ENCODE measurements at places on chromosomes 2 and 18.

- no peak for DNase-seq
These were observed 7.8 kb downstream of the PTMA start for GRCh38 chr2:231715988-231716616.

- DNase-seq, result no peak
These were observed 31.5 kb upstream of the PDIA6 start for GRCh38 chr2:10844097-10844496.

GRCh38 chr2:107595285-107595684 lies 231.4 kb upstream of the RGPD4 start:
- DNase-seq, result no peak

GRCh38 chr18:43866696-43867095 lies 589.4 kb upstream of the SYT4 start:
- no peak for DNase-seq

- DNase-seq, result no peak
These were observed 275.7 kb downstream of the PDE11A start for GRCh38 chr2:177796654-177797415.

DNA sequence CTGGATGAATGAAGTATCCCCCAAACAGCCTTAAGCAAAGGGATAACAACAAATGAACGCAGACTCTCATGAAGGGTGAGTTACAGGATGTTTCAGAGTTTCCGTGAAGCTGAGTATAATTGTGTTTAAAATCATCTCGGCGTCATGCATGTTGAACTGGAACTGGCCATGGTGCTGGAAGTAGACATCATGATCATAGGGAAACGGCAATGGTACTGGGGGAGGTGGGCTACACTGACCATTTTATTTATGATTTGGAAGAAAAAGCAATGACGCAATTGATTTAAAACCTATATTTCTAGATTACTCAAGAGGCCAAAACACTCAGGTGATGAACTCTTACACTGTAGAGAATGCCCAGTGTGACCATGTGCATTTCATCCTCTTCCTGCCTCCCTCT lies 387.9 kb upstream of the MYT1L start:
- DNase-seq, result no peak

GRCh38 chr2:237154082-237154638 lies 68.5 kb downstream of the COPS8 start:
- no peak for DNase-seq

DNA sequence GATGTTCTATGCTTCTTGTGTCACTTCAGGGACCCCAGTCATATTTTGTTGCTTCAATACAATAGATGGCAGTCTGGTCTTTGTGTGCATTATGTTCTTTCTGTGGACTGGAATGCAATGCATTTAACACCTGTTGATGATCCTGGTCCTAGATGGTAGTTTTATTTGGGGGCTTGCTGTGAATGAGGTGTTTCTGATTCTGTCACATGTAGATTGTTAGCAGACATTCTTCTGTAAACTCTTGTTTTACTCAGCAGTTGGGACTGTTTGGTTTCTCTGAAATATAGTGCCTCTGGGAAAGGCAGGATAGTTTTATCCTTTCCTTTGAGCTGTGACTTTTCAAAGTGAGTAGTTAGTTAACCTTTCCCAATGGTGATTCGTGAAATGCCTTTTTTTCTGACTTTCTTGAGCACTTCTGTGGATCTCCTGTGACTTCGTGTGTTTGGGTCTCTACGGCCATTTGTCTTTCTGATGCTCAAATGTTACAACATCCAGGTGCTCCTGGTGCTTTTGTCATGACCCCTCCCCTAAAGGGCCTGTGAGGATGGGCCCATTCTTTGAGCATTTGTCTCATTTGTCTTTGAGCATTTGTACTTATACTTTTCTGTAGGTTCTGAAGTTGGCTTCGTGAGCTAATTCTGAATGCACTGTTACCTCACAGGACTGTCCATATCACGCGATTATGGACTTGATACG lies 20.8 kb downstream of the ADNP2 start:
- DNase-seq, result no peak

DNA sequence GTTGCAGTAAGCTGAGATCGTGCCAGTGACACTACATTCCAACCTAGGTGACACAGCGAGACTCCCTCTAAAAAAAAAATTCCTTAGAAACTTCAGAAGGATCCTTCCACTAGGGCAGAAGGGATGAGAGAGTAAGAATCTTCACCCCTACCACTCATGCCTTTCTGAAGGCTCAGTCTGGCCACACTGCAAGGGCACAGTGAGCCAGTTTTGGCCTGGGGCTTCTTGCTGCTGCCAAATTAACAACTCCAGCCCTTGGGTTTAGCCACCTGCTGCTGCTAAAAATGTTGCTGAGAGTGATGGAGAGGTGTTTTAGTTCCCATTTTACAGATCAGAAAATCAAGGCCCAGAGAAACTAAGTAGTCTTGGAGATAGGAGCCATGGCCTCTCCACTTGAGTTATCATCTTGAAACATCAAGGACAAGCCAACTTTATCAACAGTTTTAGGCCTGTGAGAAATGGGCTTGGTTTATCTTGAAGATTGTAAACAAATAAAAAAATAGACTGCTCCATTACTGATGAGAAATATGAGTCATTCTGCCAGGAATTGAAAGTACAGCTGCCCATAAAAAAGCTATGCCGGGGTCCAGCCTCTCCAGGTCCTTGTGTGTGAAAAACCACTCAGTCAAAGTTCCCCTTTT lies 31.9 kb upstream of the CASP8 start:
- no peak for DNase-seq

GRCh38 chr2:234478121-234478858 lies 18.6 kb downstream of the ARL4C start:
- no peak for DNase-seq

DNA sequence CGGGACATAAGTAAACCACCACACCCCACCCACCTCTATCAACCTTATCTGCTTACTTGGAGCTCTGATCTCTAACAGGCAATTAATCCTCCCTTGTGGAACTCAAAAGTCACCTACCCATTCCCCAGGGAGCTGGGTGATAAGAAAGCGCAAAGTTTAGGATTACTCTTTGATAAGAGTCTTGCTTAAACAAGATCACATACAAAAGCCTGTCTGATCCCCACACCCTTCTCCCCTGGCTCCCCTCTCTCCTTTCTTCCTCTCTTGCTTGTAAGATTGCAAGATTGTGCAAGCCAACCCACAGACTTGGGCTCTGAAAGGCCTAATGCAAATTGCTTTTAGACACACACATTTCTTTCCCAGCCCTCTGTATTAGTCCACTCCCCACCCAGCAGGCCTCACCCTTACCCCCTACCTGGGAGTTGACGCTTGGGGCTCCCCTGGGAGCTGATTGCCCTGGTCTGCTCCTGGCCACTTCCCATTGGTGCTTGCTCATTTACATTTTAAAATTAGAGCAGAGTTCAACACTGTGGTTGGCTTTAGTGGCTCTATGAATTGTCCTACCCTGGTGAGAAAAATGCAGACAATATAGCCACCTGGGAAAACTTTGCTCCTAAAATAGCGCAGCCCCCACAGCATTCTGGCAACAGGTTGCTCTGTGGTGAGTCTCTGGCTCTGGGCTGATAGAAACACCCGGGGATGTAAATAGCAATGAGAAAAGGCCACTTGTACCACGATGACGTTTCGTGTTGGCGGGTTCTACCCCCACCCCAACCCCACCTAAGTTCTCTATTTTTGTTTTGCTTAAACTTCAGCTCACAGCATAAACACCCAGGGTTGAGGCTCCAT lies 92.8 kb upstream of the MSH2 start:
- no peak for DNase-seq

DNA sequence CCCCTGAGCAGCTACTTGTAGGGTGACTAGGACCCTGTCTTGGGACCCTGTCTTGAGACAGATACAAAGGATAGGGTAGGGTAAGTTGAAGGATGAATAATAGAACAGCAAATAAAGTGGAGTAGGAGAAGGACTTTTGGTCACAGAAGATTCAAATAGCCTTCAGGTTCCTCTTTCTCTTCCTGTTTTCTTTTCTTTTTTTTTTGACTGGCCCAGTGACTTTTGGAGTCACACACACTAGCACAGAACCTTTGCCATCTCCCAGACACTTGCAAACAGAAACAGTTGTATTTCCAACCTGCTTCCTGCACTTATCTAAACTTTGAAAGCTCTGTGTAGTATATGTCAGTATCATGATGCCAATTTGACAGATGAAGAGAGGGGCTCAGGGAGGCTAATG lies 108.2 kb downstream of the TDRD15 start:
- no peak for DNase-seq

DNA sequence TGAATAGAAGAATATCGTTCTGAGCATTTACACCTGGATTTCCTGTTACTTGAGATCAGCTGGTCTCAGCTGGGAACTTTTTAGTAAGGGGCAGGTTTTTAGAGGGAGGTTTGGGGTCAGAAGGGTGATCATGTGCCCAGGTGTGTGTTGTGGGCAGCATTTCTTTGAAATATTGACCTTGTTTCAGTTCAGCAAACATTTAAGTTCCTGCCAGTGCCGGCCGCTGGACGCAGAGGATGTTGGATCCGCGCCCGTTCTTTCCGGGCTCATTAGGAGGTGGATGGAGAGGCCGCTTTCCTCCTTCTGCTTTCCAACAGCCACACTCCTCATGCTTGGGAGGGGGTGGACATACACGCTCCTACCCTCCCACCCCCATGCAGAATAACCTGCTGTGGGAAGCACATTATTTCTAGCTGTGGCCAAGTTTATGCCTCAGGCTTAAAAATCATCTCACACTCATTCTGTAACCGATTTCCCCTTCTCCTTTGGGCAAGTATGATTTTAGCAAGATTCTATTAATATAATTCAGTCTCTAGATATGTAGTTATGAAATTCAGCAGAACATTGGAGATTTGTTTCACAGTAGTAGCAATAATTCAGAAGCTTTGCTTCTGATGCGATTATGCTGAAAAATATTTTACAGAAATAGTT lies 131.4 kb downstream of the ZNF236 start:
- no peak for DNase-seq

DNA sequence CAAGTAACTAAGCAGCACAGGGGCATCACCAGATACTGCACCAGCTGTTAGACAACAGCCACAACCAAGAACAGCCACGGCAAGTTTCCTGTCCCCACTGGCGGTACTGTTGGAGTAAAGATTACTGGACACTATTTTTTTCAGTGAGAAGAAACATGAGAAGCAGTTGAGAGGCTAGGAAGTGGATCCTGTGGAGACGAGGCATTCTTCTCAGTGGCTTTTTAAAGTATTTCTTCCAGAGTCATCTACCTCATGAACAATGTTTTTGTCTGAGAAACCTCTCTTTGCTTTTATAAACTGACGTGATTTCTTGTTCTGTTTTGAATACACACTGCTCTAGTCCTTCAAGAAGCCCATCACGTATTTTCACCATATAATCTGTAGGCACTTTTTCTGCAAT lies 18.8 kb downstream of the TM4SF20 start:
- DNase-seq, result no peak

- DNase-seq, result peak; percentile 24
These were observed 191.4 kb downstream of the NRXN1 start for GRCh38 chr2:50840341-50841124.

DNA sequence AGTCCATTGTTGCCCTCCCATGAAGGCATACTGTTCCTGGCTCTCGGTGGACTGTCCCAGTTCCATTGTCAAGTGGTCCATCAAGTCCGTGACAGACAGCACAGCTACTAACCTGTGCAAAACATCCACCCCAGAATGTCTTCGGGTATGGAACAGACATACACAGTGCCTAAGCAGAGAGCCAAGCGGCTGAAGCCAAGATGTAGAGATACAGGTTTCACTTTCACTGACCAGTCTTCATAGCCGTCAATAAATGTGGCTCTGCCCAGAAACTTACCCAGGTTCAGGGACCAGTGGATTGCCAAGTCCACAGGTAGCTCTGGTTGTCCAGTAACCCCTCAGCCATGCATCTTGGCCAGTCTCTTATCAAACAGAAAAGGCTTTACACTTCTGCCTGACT lies 10.7 kb upstream of the PAPOLG start:
- DNase-seq, result no peak

GRCh38 chr2:9697909-9698308 lies 67.1 kb upstream of the YWHAQ start:
- DNase-seq, result no peak

DNA sequence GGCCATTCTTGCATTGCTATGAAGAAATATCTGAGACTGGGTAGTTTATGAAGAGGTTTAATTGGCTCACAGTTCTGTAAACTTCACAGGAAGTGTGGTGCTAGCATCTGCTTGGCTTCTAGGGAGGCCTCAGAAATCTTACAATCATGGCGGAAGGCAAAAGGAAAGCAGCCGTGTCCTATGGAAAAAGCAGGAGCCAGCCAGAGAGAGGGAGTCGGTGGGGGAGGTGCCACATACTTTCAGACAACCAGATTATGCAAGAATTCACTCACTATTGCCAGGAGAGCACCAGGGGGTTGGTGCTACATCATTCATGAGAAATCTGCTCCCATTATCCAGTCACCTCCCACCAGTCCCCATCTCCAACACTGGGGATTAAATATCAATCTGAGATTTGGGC lies 64.1 kb downstream of the CPS1 start:
- DNase-seq, result no peak

DNA sequence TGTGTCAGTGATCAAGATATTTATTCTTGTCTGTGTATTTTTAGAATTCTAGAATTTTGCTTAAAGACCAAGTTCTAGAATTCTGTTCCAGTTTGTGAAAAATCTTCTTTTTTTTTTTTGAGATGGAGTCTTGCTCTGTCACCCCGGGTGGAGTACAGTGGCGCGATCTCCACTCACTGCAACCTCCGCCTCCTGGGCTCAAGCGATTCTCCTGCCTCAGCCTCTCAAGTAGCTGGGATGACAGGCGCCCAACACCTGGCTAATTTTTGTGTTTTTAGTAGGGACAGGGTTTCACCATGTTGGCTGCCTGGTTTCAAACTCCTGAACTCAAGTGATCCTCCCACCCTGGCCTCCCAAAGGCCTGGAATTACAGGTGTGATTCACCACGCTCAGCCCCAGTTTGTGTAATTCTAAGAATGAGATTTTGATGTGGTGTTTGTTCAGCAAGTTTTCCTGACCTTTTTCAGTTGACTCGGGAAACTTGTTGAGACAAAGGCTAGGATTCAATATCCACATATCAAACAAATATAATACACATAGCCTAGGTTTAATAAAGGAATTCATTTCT lies 3.6 kb downstream of the EIF5B start:
- no peak for DNase-seq

Data from NCI-H1417 treated with DMSO at 0.1 percent for 48 hours (cell line).